ENCODE measurements at places on chromosomes 11 and 22.
A peak's percentile ranks its signal among the peaks of the same experiment; 100 is the strongest.

- DNase-seq, result no peak
Measured at GRCh38 chr11:105829084-105829483, 193.0 kb downstream of the MSANTD4 start.

DNA sequence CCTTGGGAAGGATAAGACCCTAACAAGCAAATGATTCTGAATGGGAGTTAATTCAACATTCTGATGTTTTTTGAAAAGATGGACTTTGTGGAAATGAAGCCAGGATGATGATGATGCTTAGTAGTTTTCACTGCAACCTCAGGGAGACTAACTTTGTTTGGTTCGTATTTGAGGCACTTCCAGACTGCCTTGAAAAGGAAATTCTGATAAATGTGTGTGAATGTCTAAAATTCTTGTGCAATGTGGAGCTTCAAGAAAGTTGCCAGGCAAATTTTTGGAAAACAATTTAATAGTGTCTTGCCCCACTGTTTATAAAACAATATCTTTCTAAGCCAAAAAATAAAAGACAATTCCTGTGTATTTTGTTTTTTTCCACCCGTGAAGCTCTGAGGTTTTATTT lies 11.2 kb upstream of the NAV2 start:
- DNase-seq, result no peak

- DNase-seq, result no peak
Measured at GRCh38 chr11:77067861-77068443, 1.2 kb downstream of the CAPN5 start.

DNA sequence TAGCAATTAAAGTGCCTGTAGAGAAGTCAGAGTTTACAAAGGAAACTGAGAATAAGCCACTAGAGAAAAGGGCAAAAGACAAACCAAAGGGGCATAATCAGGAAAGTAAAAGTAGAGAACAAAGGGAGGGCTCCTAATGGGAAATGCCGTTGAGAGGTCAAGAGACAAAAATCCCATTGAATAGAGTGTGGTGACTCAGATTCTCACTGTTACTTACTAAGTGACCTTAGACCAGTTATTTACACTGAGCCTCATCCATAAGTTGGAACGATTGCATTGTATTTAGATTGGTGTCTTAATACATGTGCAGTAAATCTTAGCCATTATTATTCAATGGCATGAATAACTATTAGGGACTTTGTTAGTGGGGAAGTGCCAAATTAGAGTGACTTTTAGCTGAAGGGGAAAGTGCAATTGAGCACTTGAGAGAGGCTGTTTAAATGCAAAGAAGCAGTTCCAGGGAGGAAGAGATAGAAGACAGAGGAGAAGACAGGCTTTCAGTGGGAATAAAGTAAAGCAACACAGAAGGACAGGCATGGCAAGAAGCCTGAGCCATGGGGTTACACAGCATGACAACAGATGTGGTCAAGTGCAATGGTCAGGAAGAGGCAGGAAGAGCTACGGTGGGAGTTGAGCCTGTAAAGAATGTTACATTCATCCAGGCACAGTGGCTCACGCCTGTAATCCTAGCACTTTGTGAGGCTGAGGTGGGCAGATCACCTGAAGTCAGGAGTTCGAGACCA lies 82.6 kb downstream of the UBASH3B start:
- DNase-seq, result no peak

DNA sequence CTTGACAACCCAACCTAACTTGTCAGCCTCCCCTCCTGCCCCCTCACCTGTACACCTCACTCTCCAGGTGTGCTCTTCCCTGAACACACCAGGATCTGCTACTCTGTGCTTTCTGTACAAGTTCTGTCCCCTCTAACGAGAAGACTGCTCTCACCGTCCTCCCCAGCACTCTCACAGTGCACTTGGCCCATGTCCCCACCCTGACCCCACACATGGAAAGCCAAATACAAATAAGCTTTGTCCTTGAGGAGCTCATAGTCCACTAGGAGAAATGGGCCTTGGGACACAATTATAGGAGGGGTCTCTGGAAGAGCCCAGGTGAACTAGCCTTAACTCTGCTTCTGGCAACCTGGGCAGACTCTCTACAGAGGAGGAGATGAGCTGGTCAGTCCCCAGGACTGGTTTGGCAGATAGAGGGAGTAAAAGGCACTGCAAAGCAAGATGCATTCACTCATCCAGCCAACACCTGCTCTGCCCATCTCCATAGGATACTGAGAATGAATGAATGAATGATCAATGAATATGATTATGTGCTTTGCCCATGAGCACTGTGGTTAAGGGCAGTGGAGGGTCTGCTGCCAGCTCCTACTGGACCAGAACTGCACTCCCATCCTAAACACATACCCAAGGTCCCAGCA lies 9.9 kb downstream of the NIPSNAP1 start:
- DNase-seq, result no peak

GRCh38 chr11:32385998-32386397 lies 49.3 kb downstream of the WT1 start:
- no peak for DNase-seq

DNA sequence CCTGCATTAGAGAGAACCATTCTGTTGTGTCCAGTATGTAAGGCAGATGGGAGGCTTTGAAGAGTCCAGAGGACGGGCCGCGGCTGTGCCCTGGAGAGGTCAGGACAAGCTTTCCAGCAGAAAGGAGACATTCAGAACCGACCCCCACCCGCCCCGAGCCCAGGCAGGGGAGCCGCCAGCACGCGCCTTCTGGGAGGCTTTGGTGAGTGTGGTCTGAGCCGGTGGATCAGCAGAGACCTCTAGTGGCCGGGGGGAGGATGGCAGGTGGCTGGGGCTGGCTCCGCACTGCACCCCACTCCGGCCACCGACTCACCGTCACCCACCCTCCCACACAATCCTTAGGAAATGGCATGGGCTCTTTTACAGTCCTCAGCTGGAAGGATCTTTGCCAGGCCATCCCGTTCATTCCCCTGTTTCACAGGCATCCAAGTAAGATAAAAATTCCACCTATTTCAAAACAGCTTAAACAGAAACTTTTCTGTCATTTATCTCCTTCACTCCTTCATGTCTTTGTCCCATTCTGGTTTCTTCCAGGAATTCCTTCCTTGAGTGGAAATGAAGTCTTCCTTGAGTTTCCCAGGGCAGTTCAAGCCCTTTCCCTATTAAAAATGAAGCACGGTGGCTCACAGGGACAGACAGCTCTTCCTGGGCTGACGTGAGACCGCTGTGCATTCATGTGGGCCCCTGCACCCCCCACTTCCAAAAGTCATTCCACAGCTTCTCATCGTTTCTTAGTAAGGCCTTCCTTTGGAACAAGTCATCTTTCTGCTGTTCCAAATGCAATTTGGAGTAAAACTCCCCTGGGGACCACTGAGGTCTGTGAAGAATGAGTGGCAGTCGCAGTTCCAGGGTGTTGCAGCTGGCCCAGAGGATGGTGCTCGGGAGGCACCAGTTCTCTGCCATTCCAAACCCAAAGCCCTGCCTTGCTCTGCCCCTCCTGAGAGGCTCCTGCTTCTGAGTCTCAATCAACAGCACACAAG lies 91.0 kb downstream of the FEZ1 start:
- DNase-seq, result peak; percentile 67

DNA sequence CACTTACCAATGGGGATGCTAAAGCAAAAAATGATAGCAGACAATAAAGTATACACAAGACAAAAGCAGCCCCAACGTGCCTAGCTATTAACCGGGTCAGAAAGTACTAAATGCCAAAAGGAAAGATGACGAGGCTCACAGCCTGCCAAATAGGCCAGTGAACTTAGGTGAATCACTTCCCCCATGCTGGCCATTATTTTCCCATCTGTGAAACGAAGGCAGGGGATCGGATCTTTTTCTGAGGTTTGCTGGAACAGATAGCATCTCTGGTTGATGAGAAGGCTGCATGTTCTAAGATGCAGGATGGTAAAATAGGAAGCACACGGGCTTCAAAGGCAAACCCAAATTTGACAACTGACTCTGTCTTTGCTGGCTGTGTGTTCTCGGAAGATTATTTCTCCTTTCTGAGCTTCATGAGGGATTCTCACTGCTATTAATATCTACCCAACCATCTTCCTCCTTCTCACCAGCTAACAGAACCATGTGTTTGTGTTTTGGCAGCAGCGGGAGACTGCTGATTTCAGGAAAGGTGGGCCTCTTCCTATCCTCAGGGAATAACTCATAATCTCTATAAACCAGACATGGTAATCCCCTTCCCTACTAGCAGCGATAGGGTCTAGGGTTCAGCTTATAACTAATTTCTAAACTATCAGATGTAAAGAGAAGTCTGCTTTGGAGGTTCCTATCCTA lies 390.7 kb downstream of the LARGE1 start:
- DNase-seq, result no peak

DNA sequence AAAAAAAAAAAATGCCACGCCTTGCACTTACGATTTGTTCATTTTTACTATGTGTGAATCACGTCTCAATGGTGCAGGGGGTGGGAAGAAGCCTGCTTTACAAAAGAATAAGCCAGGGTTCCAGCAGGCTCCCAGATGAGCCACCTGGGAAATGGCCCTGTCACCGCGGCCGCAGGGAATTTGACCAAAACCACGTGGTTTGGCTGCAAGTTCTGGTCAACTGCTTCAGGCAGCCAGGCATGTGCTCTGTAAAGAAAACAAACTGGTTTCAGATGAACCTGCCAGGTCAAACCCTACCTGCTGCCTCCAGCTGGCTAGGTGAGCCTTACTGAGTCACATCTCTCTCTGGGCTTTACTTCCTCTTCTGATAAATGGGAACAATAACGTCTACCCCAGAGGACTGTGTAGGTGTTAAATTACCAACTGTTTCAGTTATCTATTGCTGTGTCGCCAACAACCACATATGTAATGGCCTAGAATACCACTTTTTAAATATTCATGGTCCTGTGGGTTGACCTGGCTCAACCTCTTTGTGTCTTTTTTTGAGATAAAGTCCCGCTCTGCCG lies 30.5 kb upstream of the GCAT start:
- no peak for DNase-seq

- no peak for DNase-seq
Measured at GRCh38 chr11:44842220-44842619, 108.5 kb downstream of the TP53I11 start.

DNA sequence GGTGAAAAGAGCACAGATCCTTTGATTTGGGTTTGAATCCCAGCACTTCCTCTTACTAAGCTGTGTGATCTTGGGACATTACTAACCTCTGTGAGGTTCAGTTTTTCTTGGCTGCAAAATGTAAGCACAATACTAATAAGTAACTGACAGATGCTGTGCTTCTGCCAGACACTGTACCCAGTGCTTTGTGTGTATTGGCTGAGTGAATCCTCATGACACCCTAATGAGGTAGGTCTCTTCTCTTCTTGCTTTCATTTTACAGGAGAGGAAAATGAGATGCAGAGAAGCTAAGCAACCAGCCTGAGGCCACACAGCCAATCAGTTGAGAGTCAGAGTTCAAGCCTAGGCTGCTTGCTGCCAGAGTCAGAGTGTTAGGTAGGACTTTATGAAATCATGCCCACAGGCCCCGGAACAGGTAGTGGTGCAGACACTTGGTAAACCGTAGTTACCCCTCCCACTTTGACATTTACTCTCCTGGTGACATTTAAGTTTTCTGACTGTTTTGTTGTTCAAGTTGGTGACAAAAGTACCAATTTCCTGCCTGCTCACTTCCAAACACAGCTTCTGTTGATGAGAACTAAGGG lies 21.2 kb downstream of the PTPRJ start:
- DNase-seq, result peak; percentile 95

- DNase-seq, result no peak
Measured at GRCh38 chr11:1475841-1476240, 10.7 kb downstream of the MOB2 start.

GRCh38 chr22:49577168-49578060 lies 250.3 kb downstream of the BRD1 start:
- DNase-seq, result no peak

- DNase-seq, result no peak
Measured at GRCh38 chr11:13052130-13052571, 43.0 kb downstream of the RASSF10 start.

DNA sequence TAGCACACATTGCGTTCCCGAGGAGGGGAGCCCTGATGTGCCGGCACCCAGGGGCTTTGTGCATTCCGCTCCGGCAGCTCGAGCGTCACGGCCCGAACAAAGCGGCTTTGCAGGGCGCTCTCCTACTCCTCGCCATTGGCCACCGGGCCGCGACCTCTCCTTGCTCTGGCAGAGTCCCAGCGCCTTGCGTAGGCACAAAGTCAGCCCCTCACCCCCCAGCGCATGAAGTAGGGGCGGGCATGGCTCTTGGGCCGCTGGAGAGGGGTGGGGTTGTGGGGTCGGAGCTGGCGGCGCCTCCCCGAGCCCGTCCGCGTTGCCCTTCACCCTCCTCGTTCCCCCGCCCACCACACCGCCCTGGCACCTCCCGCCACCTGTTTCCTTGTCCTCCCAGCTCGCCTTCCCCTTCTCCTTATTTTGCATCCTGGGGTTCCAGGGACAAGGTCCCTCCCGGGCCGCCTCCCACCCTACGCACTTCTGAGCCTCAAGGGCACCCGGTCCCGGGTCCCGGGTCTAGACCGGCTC lies 753 bp upstream of the PPARA start:
- peak; percentile 32 for DNase-seq

DNA sequence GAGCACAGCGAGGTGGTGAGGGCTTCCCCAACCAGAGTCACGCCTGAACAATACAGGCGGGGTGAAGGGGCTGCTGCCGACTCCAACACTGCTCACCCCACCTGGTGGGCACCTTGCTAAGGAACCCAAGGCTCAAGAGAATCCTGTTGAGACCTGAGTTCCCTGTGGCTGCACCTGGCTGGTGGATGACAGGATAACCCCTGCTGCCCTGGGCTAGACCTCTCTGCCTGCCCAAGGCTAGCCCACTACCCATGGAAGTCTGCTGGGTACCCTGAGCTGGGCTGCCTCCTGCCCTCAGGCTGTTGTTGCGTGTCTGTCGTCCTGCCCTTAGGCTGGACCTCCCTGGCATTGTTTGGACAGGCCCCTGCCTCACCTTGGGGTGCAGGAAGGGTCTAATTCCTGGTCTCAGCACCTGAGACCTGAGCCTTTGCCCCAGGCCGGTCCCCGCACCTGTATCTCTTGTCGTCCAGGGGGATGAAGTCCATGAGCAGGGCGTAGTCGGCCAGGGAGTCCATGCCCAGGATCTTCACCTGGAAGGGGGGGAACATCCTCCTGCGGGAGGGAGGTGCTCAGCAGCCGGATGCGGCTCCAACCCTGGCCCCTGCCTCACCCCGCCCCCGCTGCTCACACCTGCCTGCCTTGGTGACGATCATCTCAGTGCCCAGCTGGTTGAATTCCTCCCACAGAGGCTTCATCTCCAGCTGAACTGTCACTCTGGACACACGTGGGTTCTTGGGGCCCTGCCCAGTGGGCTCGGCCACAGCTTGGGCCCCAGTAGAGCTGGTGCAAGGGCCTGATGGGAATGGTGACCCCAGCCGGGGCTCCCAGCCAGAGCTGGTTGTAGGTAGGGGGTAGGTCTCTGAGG lies 4.9 kb upstream of the NUDT8 start:
- DNase-seq, result no peak

GRCh38 chr11:68266121-68266891 lies 5.5 kb downstream of the C11orf24 start:
- DNase-seq, result no peak

DNA sequence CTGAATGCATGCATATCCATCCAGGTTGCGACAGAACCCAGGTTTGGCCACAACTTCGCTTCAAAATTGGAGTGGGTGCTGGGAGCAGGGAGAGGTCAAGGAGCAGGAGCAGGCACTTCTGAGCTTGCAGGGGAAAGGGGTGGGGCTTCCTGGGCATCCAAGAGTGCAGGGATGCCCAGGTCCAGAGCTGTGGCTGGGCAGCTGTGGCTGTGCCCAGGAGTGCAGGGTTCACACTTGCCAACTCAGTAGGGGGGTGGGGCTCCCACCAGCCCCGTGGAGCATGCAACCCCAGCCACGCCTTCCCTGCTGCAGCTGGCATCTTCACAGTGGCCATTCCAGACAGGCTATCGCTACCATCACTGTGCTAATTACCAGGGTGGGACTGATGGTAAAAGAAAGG lies 115.3 kb upstream of the MTNR1B start:
- no peak for DNase-seq

- no peak for DNase-seq
Measured at GRCh38 chr22:26714971-26715370, 57.6 kb downstream of the MIAT start.
